Hematopoietic multipotent progenitor cell treated with erythropoietin and hydrocortisone succinate and interleukin-3 and kit ligand, for 6 days (in vitro differentiated cells): ENCODE measurements at places on chromosomes 12 and 14.

DNA sequence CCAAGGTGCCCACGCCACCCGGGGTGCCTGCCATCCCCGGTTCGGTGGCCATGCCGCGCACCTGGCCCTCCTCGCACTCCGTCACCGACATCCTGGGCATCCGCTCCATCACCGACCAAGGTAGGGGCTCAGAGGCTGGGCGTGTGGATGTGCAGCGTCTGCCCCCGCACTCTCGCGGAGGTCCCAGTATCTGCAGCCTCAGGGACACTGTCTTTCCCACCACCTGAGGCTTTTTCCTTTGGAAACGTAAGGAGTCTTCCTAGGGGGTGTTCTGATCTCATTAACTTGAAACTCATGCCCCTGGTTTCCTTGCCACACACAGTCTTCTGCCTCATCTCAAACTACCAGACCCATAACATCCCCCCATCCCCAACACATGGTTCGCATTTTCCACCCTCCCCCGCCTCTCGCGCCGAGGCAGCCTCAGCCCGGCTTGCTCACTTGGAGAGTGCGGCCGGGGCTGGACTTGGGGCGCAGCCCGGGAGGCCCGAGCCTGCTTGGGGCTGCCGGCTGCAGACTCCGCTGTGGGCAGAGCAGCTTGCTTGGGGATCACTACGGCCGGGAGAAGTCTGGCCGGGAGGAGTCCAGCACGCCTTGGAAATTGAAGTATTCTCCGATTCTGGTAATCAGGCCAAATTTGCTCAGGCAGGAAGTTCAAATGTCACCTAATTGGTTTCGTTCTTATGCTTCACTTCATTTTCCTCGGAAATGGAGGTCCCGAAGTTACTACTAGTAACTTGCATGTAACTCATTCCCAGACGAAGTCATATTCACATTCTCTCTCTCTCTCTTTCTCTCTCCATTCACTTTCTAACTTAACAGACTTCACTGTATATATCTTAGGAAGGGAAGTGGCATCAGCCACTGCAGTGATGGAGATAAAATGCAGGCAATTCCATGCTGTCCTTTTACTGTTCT lies 2.0 kb downstream of the PAX9 start:
- DNase-seq, result no peak

DNA sequence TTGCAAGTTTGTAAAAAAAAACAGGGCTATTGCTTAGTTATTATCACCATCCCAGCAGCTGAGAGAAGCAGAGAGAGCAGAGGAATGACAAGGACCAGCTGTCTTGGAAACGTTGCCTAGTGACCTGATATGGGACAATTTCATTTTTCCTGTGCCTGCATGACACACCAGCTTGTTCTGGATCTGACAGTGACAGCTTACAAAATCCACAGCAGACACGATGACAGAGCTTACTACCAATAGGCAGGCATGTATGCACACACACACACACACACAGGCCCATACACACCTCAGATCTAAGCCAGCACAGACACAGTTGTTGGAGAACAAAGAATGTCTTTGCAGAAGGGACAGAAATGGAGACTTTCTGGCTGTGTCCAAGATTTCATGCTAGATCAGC lies 25.4 kb downstream of the HSPB8 start:
- no peak for DNase-seq

DNA sequence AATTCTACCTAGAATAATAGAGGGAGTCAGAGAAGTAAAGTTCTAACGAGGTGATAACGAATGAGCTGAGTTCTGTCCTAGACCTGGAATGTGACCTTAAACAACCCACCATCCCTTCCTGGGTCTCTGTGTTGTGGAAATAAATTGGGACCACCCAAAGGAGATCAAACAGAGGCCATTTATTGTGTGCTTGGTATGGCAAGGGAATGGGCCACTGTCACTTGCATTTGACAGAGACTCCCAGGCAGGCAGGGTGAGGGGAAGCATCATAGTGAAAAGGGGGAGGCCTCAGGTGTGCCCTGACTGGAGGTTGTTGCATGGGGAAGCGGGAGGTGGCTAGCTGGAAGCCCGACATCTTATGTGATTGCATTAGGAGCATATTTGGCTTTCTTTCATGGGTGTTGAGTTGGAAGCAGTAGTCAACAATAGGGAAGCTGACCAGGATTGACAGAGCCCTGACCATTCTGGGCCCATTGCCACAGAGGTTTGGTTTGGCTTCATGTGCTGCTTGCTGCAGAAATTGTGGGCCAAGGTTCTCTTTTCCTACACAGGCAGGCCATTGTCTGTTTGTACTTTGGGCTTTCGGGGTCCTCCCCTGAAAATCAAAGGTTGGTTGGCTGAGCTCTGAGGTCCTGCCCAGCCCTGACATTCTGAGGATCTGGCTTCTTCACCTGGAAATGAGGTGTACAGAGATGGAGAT lies 17.6 kb upstream of the FAM181A start:
- DNase-seq, result no peak

- DNase-seq, result no peak
These were observed 210.3 kb downstream of the EGLN3 start for GRCh38 chr14:33740531-33740930.

GRCh38 chr14:38038986-38039385 lies 168.7 kb upstream of the SSTR1 start:
- DNase-seq, result no peak

DNA sequence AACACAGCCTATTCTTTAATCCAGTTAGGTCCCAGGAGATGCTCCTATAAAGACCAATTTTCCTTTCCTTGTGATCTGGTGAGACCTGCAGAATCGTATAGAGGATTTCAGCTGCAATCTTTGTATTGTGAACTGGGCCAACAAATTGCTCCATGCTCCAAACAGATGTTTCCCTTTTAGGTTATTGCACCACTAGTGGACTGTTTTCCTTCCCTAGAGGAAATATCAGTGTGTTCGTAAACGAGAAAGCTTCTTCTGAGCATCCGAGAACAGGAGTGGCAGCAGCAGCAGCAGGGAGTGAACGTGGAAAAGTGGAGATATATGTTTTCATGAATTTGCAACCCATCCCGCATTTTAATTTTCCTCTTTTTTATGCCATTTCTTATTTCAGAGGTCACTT lies 344.1 kb upstream of the PDE3A start:
- DNase-seq, result peak; percentile 12

GRCh38 chr12:115439008-115439601 lies 755.1 kb upstream of the TBX3 start:
- no peak for DNase-seq

- peak; percentile 66 for DNase-seq
These were observed 60.4 kb upstream of the ARID2 start for GRCh38 chr12:45669093-45669492.

DNA sequence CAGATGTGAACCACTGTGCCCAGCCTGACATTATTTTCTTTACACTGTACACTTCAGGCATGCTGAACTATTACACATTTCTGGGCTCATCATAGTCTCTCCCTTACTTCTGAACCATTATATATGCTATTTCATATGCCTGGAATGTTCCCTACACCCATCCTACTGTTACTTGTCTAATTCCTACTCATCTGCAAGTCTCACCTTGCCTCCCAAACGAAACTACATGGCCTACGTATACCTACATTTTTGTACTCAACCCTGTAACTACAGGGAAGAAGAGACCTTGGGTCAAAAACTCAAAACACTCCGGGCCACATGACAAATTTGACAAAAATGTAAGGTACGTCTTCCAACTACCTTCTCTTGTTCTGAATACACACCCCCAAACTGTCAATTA lies 9.5 kb upstream of the EEA1 start:
- DNase-seq, result no peak

DNA sequence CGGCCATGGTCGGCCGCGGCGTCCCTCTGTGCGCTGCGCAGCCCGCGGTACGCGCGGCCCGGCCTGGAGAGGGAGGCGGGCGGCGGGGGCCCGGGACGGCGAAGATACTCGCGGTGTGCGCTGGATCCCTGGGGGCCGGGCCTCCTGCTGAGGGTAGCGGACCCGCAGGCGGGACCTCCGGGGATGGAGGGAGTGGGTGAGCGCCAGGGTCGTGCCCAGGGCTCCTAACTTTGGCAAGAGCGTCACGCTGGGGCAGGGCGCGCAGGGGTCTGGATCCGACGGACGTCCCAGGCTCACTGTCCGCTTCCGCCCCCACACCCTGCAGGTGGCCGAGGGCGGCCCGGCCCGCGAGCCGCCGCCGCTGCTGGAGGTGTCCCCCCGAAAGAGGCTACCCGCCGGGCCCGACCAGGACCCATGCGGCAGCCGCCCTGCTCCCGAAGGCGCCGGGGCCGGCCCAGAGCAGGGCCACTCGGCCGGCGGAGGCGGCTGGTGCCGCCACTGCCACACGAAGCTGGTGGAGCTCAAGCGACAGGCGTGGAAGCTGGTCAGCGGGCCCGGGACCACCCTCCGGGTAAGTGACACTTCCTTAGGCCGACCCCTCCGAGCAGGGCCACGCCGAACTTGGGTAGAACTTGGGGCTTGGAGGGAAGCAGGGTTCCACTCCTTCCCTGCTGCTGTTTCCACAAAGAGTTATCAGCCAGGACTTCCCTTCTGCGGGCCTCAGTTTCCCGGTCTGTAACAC lies 502 bp downstream of the KIF26A start:
- no peak for DNase-seq

DNA sequence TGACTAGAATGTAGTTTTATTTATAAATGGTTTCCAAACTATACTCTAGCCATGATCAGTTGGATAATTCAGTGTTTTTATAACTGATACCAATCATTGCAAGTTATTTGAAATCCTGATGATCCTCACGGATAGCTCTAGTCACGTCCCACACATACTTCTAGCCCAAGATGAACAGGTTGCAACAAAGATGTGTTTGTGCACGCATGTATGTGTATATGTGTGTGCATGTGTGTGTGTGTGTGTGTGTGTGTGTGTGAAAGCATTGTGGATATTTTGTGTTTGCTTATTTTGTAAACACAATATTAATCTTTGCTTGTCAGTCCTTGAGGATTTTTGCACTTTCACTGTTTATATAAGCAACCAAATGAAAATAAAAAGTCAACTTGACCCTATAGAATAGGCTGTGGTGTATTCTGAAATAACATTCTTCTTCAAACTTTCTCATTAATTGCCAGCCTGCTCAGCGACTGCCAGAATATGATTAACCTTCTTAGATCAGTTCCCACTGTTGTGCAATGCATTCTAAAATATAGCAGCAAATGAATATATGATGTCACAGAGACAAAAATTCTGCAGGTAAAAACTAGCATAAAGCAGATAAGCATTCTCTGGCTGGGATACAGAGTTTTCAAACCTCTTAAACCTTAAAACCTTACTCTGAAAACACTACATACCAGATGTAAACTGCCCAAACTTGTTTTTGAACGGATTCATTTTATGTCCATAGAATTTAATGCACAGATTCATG lies 48.8 kb upstream of the HIF1A start:
- no peak for DNase-seq

DNA sequence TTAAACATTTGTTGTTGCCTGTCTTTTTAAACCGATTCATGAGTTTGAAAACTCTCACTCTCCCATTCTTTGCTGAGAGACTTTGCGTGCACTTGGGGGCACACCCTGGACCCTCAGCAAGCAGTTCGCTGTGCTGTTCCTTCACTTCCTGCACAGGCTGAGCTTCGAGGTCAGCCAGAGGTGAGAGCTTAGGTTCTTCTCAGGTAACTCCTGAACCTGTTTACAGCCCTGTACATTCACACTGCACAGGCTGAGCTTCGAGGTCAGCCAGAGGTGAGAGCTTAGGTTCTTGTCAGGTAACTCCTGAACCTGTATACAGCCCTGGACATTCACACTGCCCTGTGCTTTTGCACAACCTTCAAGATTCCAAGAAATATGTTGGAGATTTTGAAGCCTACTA lies 9.8 kb upstream of the CLECL1 start:
- DNase-seq, result no peak

- DNase-seq, result peak; percentile 83
These were observed 1319.1 kb downstream of the TMEM121 start for GRCh38 chr14:106845286-106846087.
